ENCODE measurements at places on chromosomes 6 and 20.

DNA sequence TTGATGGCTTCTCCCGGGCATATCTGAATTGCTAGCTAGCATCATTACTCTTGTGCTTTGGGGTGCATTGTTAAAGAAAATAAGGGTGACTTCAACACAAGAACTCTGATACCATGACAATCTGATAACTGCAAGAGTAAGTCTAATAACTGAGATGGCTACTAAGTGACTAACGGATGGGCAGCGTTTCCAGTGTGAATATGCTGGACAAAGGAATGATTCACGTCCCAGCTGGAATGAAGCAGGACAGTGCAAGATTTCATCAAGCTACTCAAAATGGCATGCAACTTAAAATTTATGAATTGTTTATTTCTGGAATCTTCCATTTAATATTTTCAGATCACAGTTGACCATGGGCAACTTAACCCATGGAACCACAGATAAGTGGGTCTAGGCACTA lies 31.7 kb downstream of the MOXD1 start:
- DNase-seq: no peak

DNA sequence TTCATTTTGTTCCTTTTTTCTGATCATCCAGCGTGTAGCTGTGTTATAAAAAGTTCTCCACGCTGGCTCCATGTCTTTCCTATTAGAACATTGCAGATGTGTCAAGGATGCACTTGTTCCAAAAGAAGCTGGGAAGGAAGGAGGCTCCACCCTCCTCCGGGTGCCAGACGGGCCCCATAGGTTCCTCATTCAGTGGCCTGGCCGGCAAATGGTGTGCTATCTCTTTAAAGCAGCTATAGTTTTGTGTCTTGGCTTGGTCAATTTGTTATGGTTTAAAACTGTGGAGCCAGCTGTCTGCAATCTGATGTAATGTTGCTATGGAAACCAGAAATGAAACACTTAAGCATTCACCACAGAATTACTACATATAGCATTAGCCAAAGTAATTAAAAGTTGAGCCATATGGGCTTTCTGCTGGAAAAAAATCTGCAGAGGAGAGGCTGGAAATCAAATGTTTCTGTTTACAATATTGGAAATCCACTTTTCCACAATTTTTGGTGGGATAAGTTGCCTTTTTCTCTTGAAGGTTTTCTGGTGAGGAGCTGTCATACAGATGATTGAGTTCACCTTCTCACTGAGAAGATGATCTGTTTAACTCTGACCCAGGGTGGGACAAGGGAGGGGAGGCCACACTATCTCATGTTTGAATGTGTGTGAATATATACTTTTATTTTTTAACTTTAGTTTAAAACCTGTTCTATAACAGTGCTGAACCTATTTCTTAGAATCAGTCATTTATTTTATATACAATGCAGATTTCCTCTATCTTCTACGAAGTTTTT lies 167.4 kb downstream of the SASH1 start:
- no peak for DNase-seq

DNA sequence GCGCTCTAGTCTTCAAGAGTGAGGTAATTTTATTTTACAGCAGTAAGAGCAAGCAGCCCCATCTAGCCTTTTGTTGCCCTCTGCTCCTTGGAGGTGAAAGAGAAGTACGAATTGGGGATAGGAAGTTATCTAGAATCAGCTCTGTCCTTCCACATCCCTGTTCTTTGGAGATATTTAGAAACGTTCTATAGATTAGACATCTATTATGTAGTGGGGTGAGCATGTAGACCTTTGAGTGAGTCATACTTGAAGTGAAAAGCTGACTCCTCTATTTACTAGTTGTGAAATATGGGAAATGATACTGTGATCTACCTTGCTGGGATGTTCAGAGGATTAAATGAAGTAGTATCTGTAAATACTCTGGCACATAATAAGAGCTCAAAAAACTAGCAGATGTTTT lies 36.0 kb upstream of the SLC35D3 start:
- DNase-seq: no peak

DNA sequence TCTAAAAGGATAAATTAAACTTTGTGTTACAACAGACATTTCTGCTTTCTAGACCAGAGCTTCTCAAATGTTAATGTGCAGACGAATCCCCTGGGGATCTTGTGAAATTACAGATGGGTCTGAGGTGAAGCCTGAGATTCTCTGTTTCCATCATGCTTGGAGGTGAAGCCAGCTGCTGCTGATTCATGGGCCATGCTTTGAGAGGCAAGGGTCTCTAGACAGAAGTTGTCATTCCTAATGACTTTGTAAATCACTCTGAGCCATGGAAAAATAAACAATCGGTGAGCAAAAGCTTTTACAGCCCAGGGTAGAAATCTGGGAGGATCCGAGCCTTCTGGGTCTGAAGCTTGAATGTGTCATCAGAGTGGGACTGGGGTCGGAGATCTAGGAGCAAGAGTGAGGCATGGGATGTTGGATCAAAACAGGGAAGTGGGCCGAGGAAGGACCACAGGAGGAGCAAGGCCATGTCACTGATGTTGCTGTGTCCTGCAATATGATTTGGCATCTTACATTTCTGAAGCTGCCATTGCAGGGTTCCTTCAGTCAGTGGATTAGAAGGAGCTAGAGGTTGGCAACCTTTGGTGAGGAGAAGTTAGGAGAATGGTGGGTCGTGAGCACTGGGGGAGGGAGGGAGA lies 77.3 kb downstream of the TRMT11 start:
- DNase-seq: no peak

DNA sequence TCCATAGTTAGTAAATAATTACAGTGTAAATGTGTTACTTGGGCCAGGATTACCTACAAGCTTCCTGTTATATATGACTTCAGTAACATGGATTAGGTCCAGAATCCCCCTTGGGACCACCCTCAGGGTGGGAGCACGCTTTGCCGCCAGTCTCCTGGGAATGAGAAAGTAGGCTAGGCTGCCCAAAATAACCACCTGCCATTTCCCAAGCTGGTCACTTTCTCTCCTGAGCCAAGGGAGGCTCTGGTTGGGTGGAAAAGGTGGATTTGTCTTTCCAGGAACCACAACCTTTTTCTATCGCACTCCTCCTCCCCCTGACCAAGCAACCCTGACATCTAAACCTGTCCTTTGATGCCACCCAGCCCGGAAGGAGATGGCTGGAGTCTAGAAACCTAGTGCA lies 9.6 kb upstream of the RIMS4 start:
- DNase-seq: no peak

DNA sequence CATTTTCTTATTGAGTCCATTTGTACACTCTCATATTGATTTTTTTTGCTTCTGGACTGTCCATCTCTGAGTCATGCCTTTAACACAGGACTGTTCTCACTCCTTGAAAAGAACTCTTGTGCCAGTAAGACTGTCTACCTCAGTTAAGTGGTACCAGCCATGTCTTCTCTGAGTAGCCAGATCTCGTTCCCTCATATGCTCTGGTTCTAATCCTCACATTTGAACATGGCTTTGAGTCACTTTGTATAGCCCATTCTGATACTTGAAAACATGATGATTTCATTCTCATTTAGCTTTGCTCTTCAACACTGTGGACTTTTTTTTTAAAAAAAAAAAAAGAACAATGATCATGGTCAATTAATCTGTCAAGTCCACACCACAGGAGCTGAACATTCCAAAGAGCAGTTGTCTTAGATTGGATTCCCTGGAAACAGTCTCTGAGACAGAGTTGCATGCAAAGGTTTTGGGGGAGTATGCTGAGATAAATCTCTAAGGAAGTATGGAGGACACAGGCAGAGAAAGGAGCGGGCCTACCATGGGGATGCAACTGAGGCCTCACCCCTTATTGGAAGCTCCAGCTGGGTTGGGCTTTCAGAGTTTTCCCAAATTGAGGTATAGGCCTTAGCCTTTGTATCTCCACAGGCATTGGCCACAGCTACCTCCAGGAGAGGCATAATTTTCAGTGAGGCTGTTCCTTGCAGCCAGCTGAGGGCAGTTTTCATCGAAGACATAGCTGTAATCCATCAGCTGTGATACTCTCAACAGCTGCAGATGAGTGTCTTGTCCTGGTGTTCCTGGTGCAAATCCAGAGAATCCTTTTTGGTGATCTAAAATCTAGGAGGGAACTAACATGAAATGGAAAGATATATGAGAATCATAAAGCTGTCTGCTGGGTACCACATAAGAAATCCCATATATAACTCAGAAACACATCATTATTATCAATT lies 6.0 kb upstream of the PTCHD4 start:
- no peak for DNase-seq

Data from NCI-H2081 (cell line).